ENCODE measurements at places on chromosomes 6 and 20.

- no peak for DNase-seq
Measured at GRCh38 chr6:146650799-146651481, 52.2 kb downstream of the ADGB start.

DNA sequence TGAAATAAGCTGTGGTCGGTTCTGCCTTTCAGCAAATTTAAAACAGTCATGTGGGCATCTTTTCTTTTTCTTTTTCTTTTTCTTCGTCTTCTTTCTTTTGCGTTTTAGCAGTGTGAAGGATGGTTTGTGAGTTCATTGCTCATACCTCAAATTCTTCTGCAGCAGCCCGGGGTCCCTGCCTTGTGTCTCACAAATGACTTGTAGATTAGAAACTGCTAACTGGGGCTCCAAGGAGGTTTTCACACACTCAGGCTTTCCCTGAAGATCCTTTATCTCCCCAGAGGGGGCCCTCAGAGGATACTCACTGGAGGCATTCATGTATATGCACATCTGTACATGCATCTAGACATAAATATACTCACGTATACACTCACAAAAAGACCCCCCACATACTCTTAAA is 1.7 kb downstream of the SMOC2 start:
- DNase-seq = no peak

DNA sequence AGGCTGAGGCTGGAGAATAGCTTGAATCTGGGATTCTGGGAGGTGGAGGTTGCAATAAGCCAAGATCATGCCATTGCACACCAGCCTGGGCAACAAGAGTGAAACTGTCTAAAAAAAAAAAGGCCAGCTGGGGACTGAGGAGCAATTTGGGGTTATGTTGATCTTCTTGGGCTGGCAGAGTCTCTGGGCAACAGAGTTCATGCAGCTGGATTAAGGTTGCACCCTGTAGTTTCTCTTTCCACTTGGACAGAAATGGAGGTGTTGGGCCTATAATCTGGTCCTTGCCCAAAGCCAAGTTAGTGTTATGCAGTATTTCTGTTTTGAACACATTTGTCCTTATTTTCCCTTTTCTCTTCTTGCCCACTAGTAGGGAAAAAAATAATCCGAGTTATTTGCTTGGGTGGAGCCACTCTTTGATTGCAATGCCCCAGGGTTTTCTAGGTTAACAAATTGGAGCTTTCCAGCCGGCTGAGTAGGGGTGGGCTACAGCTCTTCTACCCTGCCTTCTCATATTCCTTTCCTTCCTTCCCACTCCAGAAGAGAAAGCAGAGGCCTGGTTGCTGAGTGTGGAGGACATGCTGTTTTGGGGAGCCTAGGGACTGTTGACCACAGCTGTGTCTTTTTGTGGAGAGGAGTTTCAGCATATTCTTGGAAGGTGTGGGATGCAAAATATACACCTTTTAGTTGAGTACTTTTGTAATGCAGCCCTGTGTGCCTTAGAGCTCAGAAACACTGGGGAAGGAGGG is 213.9 kb downstream of the SOX4 start:
- no peak for DNase-seq

DNA sequence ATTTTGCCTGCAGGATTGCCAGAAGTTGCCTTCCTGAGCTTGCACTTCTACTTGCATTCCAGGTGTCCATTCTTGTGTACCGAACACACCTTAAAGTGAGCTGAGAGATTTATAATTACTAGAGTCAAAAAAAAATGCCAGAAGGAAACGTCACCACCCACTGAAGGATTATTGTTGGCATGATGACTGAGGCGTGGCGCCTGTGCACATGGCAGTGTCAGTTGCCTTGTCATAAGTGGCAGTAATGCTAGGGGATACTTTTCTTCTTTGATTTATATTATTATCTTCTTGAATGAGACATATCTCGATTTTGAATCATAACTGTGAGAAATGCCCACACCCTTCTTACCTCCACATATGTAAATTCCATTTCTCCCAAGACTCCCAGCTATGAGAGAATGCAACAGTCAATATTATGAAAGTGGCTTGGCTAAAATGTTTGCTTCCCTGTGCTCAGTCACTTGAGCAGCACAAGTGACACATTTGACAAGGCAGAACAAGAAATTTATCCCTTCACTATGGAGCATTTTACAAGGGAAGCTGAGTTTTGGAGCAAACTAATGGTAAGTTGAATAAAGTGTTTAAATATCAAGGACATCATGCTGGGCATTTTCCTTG is 149.5 kb upstream of the SASH1 start:
- no peak for DNase-seq

DNA sequence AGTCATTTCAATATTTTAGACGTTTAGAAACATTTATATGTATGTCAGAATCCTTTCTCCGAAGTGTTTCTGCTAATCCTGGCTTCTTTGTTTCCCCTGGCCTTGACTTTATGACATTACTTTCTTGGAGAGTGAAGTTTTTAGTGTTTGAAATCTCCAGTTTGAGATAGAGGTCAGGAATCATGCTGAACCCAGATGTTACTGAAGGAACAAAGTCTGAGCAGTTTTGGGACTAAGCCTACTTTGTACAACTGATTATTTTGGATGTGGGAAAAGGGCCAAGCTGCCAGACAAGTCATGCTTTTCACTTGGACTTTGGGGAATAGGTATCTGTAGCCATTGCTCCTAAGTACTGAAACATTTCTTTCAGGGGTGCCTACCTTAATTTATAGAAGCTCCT is 2.3 kb downstream of the RNF144B start:
- DNase-seq = no peak

DNA sequence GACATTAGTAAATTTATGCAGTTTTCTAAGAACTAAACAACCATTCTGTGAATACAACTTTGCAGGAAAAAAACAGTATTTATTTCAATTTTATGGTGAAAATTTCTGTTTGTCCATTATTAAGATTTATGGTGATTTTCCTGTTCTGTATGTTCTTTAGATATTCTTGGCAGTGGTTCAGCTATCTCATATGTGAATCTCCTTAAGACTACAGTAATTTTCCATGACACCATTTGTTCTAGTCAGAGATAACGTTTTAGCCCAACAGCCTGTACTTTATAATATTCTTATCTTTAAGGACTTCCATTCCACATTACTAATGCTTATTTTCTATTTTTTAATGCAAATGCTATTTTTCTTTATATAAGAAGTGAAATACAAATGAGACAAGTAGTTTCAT is 504.0 kb downstream of the RFPL4B start:
- no peak for DNase-seq

DNA sequence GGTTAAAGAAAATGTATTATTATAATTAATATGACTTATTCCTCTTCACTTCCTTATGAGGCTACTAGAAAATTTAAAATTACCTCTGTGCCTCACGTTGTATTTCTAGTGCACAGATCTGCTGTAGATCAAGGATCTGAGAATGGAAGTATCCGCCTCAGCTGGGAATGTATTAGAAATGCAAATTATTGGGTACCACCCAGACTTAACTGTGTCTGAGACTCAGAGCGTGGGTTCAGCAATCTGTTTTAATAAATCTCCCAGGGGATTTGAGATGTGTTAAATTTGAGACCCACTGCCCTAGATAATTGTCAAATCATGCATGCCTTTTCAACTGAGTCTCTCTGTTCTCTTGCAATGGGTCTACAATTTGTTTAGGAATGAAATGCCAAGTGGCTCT is 658.0 kb upstream of the NOX3 start:
- no peak for DNase-seq

DNA sequence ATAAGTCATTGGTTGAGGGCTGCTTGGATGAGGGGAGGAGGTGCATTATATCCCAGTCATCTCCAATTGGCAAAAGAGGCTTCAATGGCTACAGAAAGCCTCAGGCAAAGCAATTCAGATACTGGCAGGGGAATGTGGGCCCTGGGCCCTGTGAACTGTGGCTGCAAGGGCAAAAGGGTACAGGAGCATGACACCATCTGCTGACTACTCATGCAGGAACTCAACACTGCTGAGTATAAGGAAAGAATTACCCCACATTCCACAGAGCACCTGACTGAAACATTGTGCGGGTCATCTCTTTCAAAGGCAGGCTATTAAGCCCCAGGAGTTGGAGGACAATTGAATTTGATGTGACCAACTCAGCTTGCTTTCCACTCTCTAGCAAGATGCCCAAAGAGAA is 92.1 kb upstream of the SPTLC3 start:
- no peak for DNase-seq

DNA sequence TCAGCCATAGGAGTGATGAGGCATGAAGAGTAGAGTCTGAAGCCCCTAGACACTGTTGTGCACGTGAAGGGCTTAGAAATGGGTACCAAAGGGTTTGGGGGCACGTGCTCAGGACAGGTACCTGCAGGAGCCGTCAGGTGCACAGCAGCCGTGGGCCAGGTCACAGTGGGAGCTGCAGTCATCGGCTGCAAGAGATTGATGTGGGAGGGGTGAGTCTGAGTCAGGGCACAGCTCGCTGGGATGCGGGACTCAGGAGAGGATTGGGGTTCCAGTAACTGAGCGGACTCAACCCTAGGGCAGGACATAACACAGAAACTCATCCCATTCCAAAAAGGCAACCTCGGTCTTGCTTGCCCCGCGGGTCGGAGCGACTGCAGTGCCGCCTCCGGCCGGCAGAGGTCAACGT is 1.1 kb downstream of the DLK2 start:
- DNase-seq = no peak

GRCh38 chr6:15145821-15146220 is 100.0 kb upstream of the JARID2 start:
- DNase-seq = no peak

DNA sequence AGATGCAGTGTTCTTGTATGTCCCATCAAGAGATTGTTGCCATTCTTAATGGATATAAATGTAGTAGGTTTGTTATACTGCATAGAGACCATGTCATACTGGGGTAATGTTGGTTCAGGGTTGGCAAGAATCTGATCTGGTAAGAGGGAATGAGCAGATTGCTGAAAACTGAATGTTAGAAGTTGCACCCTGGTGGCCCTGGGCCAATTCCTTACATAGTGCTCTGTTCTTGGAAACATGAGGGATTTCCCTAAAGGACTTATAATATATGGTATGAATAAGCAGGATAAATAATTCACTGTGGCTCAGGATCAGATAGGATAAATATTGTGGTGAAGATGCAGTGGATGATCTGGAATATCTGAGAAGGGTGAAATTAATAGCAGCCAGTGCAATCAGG is 70.2 kb downstream of the ANKS1A start:
- DNase-seq = no peak

DNA sequence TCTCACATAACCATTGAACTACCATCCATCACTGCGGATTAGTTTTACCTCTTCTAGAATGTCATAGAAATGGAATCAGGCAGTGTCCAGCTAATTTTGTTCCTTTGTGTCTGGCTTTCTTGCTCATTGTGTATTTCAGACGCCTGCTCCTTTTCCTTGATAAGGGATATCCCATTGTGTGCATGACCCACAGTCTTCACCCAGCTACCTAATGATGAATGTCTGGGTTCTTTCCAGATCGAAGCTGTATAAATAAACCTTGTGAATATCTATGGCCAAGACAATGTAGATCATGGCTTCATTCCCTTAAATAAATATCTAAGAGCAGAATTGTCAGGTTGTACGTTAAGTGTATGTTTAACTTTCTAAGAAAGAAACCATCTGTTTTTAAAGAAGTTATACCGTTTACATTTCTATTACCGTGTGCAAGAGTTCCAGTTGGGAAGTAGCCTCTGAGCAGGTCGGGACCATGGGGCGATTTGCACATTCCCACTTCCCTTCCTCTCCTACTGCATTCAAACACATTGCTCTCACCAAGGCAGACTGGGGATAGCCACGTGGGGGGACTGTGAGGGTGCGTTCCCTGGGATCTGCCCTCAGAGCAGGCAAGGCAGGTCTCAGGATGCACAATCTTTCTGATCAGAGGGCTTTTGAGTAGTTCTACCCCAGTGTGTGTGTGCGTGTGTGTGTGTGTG is 13.1 kb downstream of the CD93 start:
- no peak for DNase-seq

DNA sequence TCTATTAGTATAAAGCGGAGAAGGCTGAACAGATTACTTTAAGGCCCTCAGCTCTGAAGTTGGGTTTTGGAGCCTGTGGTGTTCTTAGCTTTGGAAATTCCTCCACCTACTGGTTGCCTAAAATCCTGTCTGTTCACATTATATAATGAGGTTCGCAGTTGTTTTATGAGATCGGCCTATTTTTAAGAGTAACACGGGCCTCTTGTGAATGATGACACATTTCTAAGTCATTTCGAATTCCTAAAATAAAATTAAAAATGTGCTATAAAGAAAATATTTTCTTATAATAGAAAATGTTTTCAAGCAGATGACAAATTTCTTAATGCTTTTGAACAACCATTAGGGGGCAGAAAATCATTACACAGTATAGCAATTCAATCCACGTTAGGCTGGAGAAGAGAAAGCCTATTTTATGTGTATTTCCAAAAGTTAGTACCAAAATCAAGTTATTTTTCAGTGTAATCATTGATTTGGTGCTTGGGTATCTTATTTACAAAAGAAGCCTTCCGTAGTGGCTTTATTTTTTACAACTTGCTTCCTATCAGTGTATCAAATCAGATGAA is 15.8 kb upstream of the FAM8A1 start:
- DNase-seq = peak; percentile 79
